ENCODE measurements at places on chromosomes 7 and 10. TPM values are rescaled to one million over a fixed set of nuclear protein-coding genes. Genes with fewer than 3 reads are reported as not detected.

OR2A42 gene
- 0.30 TPM for total RNA-seq

CTAGE4 gene
- 3.8 TPM for total RNA-seq

CUBN gene
- 4.7 TPM for total RNA-seq

UCMA gene
- total RNA-seq, result not detected

PRSS2 gene
- 0.52 TPM for total RNA-seq

LEP gene
- not detected for total RNA-seq

NKX2-3 gene
- total RNA-seq, result not detected

PRSS37 gene
- not detected for total RNA-seq

Measured in CD4-positive, CD25-positive, alpha-beta regulatory T cell (primary cell).